ENCODE measurements at places on chromosomes 4 and X.

DNA sequence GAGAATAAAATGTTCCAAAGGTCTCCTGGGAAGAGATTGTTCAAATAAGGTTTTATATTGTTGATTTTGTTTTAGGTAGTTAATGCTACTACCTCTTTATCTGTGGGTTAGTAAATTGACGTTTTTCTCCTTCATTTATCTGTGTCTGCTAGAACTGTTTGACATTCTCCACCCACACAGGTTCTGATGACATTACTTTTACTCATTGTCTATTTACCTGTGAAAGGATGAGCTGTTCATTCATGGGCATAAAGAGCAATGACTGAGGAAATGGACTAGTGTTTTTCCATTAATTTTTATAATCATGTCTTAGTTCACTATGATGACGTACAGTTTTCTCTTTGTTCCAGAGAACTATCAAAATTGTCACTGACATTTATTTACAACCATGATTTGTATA lies 75.6 kb downstream of the CPE start:
- no peak for DNase-seq

GRCh38 chr4:8112672-8113071 lies 45.9 kb downstream of the ABLIM2 start:
- DNase-seq = no peak

DNA sequence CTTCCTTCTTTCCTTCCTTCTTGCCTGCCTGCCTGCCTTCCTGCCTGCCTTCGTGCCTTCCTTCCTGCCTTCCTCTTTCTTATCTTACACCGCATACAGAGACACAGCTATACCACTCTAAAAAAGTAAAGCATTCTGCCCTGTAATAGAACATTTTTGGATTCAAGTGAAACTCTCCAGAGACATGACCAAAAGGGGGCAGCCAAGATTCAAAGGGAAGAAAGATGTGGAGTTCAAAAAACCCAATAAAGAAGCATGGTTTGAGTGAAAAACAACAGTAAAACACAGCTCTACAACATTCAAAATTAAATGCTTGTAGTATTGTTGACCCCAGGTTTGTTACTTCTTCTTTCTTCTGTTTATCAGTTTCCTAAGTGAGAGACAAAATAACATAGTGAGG lies 914.9 kb upstream of the PCDH7 start:
- peak; percentile 5 for DNase-seq

DNA sequence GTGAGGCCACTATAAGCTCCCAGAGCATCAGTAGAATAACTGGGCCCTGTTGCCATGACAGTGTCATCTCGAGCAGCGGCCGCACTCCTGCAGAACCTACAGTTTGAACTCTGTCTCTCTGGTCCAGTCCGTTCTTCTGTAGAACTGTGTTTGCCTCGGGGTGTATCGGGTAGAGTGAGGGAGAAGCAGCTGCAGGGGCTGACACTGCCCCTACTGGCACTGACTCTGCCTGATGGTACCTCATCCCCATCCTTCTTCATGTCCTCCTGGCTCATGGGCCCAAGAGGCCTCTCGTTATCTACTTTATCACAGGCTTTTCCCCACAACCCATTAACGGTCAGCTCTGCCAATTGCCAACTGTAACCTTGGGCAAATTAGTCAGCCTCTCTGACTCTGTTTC lies 96.5 kb downstream of the NPNT start:
- DNase-seq = peak; percentile 8

GRCh38 chrX:73262991-73263390 lies 48.3 kb upstream of the NAP1L2 start:
- peak; percentile 42 for DNase-seq

DNA sequence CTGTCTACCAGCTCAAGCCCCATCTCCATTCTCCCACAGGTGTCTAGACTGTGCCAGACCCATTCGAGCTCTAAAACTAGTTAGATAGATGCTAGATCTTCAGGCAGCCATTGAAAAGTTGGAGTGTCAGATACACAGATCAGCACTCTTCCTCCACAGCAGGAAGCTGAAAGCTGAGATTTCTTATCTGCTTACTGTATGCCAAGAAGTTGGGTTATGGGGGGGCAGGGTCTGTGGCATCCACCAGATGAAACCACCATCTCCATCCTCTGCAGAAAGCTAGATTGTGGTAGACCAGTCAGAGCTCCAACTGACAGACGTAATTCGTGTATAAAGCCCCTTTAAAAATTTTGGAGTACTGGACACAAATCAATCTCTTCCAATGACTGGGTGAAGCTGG lies 54.8 kb downstream of the ADAM29 start:
- DNase-seq = no peak

DNA sequence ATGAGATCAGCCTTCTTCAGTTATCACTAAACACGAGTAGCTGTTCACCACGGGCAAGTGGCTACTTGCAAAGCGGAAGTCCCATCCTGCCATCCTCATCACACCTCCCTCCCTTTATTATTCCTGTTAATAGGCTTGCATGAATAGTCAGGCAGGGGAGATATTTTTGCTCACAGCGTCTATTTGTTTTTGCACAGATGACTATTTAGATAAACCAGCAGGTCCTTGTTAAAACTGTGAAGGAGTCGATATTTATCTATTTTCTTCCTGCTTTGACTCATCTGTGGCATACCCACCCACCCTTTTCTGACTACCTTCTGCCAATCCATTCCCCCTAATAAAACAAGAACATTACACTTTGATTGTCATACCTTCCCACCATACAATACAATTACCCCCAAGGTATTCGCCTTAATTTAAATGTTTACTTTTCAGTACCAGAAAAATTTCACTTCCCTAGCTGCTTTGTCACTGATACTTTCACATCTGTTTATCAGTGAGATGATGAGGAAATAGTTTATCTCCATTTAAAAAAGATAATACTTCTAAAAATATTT lies 96.6 kb upstream of the BANK1 start:
- no peak for DNase-seq

GRCh38 chr4:180281724-180282123 lies 1961.5 kb upstream of the TENM3 start:
- DNase-seq = peak; percentile 66

GRCh38 chr4:110354460-110354859 lies 121.5 kb upstream of the ENPEP start:
- DNase-seq = no peak

GRCh38 chrX:13535376-13536165 lies 33.8 kb upstream of the EGFL6 start:
- no peak for DNase-seq

GRCh38 chr4:42708625-42709024 lies 51.7 kb upstream of the ATP8A1 start:
- DNase-seq = peak; percentile 6

- no peak for DNase-seq
These were observed 36.5 kb downstream of the INPP4B start for GRCh38 chr4:142809559-142809958.

- peak; percentile 48 for DNase-seq
These were observed 360.7 kb downstream of the BMPR1B start for GRCh38 chr4:95118497-95118896.

GRCh38 chrX:153621949-153622598 lies 23.1 kb upstream of the CCNQ start:
- DNase-seq = no peak

DNA sequence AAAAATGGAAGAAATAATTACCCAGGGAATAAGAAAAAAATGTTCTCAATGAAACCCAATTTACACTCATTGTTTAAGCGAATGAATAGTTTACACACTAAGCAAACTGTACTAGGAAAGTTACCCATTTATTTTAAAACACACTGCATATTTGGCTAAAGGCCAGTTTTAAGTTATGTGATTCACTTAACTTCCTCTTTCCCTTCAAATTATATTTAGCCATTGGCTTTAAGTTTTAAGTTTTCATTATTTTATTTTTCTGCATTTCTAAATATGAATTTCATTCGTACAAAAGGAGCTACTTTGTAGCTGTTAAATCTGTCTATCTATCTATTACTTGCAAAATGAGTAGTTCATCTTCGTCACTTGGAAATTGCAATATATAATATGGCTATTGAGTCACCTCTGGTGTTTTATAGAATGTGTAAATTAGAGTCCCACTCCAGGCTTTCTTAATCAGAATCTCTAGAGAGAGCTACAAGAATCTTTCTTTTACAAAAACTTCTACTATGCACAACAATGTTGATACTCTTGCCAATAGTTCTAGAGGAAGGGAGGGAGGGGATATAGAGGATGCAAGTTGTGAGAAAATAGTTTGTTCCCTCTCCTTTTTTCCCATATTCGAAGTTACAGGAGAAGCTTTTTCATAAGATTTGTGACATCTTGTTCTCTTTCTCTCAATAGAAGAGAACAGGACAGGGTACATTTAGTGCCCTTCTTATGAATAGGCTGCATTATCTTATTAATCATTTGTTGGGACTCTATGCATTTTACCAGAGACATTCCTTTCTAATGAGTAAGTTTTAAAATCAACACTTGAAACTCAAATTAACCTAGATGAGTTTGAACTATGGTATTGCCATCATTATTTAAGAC lies 41.8 kb downstream of the SULT1B1 start:
- no peak for DNase-seq

- no peak for DNase-seq
These were observed 55.1 kb downstream of the ZNF330 start for GRCh38 chr4:141275834-141276233.

DNA sequence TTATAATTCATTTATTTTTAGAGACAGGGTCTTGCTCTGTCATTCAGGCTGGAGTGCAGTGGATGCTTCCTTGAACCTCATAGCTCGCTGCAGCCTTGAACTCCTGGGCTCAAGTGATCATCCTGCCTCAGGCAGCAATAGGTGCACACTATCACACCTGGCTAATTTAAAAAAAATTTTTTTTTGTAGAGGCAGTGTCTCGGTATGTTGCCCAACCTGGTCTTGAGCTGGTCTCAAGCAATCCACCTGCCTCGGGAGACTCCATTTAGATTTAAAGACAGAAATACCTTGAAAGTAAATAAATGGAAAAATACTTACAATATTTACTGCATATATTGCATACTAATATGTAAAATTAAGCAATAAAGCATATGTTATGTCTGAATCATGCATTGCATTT lies 40.3 kb upstream of the MAB21L2 start:
- DNase-seq = no peak

- no peak for DNase-seq
These were observed 11.1 kb downstream of the CYSLTR1 start for GRCh38 chrX:78316265-78316664.

GRCh38 chr4:76055016-76055415 lies 19.1 kb upstream of the CXCL11 start:
- no peak for DNase-seq

GRCh38 chr4:27020203-27020602 lies 159.6 kb downstream of the STIM2 start:
- DNase-seq = no peak

GRCh38 chrX:130694983-130695382 lies 208.0 kb downstream of the ENOX2 start:
- no peak for DNase-seq

Measured in SK-N-DZ (cell line).